ENCODE measurements at places on chromosomes 12 and 14. TPM values are rescaled to one million over a fixed set of nuclear protein-coding genes. Genes with fewer than 3 reads are reported as not detected.

GRCh38 chr14:27845241-27845850 lies 921.2 kb upstream of the FOXG1 start:
- no peak for DNase-seq

DNA sequence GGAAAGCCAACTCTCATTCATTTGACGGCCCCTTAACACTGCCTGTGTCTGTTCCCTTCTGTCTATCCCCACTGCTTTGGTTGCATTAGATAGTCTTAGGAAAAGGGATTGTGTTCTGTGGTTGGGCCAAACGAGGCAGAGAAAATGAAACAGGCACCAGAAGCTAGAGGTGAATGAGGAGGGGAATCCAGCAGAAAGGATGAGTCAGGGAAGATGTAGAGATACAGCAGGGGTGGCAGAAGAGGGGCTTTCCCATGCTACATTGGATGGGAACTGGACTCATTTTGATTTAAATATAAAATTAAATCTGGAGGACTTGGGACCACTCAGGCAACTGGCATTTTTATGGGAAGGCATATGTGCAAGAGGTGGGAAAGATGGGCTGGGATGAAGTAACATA lies 43.3 kb downstream of the OTOGL start:
- DNase-seq, result no peak

The IL23A gene
- not detected for total RNA-seq

The ARHGEF40 gene
- total RNA-seq, result 8.3 TPM

DNA sequence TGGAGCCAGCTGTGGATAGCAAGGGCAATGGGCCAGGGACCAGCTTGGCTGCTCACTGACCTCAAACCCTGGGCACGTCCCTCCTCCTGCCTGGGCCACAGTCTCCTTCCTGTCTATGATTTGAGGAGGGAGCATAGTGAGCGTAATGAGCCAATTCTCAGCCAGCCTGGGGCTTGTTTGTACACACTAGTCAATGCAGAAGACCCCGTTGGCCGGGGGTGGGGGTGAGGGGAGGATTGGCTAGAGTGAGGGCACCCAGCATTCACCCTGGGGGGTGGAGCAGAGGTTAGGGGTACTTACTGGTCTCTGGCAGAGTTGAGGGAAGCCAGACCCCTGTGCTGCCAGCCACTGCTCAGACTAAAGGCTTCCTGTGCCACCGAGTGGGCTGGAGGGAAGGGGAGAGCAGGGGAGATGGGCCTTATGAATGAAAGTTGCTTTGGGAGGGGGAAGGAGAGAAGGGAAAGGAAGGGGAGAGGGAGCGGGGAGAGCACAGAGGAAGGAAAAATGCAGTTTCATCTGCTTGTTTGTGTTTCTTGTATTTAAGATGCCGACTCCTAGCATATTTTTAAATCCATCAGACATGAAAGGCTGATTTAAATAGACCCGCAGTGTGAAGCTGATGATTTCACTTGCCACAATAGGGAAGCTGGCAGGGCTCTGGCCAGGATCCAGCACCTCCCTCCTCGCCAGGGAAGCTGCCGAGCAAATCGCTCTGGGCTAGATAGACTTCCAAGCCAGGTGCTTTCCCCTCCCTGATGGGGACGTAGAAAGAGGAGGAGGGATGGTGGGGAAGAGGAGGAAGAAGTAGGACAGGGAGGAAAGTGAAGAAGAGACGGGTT lies 114.0 kb downstream of the PRMT8 start:
- DNase-seq, result no peak

The NID2 gene
- 40.1 TPM for total RNA-seq

Measured in dermis microvascular lymphatic vessel endothelial cell (primary cell).